ENCODE measurements at places on chromosomes 3 and 15.

DNA sequence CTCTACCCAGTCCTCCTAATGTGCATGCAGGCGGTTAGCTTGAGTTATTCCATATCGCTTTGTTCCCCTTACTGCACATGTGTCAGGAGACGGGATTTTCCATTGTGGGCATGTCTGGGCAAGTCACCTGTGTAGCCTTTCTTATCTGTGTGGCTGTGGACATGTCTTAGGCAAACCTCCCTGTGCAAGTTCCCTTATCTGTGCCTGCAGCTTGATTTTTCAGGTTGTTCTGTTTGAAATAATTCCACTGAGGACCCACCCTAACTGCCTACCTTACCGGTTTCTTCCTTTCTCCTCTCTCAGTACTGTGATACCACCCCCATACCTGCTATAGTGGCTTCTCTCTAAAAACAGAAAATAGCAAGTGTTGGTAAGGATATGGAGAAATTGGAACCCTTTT is 113.6 kb downstream of the NEO1 start:
- no peak for DNase-seq

DNA sequence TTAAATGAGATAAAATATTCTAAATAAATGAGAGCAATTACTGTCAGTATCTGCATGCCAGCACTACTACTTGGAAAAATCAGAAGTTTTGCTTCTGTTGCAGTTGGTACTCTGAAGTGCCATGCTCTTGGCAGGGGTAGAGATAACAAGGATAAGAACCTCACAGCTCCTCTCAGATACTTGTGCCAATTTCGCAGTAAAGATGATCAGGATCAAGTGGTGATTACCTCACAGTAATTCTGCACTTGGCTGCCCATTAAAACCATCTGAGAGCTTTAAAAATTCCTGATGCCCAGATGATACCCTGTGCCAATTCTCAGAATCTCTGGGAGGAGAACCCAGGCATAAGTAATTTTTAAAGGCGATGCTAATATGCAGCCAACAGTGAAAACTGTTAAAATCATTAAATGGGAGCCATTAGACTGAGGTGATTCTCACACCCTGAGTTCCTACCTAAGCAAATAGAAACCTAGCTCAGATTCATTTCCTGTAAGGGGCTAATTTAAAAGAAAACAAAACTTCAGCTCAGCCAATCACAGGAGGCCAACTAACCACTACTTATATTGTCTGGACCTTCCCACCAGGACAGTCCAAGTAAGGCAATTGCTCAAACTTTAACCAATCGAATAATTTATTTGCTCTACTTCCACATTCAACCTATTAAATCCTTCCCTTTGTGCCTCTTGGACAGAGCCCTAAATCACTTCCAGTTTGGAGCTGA is 171.2 kb downstream of the KCNMB2 start:
- DNase-seq: no peak

- DNase-seq: peak; percentile 46
Measured at GRCh38 chr3:53044711-53045517, 959 bp downstream of the SFMBT1 start.

DNA sequence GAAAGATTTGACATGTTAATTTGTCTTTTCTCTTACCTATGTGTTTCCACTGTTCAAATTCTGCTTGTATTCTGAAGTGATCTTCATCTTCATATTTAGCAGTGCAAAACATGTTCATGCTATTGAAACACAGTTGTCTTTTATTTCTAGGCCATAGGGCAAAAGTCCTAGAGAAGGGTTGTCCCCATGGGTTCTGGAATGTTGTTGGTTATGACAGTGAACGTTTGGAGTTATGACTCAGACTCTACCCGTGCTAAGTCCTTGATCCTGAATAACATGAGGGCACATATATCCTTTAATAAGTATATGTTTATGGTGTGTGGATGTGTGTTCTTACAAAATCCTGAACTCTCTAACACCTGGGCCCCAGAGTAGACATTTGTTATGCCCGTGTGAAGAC is 23.0 kb upstream of the ARPP21 start:
- no peak for DNase-seq

DNA sequence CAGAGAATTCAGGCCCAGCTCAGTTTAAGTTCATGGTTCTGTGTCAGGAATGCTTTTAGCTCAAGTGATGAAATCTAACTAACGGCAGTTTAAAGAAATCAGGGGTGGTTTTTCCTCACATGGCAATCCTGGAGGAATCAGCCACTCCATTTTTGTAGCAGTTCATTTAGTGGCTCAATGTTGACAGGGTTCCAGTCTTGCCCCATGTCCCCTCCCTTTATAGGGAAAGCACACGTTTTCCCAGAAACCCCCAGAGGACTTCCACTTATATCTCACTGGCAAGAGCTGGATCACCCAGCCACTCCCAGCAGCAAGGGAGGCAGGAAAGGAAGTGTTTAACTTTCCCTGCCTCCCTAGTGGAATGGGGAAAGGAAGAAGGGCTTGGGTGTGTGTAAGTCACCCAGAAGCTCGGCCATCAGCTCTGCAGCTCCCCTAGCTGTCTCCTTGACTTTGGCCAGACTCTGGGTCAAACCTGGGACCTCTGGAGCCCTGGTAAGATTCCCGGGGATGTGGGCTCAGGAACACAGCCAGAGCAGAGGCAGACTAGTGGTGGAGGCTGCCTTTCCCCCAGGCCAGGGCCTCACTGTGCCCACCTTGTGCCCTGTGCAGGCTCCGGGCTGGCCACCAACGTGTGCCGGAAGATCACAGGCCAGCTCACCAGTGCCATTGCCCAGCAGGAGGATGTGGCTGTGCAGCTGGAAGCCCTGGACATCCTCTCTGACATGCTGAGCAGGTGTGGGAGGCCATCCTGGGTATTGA is 11.3 kb downstream of the CAND2 start:
- no peak for DNase-seq

GRCh38 chr15:36585774-36586173 is 6.3 kb downstream of the CDIN1 start:
- no peak for DNase-seq

- no peak for DNase-seq
Measured at GRCh38 chr15:31403606-31404005, 77.0 kb downstream of the KLF13 start.

- DNase-seq: no peak
Measured at GRCh38 chr3:47634996-47635395, 56.3 kb upstream of the CSPG5 start.

DNA sequence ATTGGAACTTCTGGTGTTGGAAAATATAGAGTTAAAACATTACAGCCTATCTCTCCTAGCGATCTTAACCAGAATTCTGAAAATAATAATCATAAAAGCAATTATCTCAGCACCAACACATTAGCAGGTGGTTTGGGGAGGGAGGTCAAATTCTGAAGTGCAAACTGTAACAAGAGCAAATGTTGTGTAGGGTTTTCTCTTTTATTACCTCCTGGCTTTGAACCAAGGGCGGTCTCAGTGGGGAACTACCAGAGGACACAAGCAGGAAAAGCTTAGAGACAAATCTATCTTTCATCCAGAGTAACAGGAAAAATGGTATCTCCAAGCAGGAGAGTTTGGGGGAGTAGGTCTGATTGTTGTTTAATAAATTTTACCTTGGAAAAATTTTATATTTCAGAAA is 5.5 kb upstream of the ARRDC4 start:
- DNase-seq: no peak

DNA sequence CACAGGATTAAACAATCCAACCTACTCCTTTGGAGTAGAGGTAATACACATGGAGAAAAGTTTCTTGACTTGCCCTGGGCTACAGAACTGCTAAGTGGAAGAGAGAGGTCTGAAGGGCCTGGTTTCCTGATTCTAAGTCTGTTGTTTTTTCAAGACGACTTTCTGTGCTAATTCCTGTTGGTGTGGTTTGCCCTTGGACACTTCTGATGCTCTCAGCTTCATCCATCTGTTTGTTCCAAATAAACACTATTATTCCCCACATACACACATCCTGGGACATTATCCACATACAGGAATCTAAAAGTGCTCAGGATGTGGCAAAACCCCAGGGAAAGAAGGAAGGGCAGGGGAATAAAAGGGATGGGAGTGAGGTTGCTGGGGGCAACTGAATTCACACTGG is 393.5 kb upstream of the TBL1XR1 start:
- DNase-seq: no peak

DNA sequence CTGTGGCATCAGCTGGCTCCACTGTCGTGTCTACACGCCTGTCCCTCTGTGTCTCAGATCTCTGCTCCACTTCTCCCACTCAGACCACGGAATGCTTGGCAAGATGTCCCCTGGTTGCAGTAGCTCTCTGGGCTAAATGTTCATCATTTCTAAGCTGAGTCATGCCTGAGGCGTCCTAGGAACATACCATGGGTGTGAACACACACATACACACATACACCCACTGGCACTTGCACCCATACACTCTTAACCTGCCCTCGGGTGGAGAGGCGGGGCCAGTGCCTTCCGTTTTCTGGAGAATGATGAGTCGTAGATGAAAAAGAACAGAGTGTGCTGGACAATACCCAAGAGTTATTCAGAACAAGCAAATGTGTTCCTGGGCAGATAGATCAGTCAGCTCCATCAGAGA is 72.4 kb downstream of the SENP2 start:
- DNase-seq: no peak

GRCh38 chr3:48543271-48543866 is 13.2 kb downstream of the PFKFB4 start:
- DNase-seq: no peak

DNA sequence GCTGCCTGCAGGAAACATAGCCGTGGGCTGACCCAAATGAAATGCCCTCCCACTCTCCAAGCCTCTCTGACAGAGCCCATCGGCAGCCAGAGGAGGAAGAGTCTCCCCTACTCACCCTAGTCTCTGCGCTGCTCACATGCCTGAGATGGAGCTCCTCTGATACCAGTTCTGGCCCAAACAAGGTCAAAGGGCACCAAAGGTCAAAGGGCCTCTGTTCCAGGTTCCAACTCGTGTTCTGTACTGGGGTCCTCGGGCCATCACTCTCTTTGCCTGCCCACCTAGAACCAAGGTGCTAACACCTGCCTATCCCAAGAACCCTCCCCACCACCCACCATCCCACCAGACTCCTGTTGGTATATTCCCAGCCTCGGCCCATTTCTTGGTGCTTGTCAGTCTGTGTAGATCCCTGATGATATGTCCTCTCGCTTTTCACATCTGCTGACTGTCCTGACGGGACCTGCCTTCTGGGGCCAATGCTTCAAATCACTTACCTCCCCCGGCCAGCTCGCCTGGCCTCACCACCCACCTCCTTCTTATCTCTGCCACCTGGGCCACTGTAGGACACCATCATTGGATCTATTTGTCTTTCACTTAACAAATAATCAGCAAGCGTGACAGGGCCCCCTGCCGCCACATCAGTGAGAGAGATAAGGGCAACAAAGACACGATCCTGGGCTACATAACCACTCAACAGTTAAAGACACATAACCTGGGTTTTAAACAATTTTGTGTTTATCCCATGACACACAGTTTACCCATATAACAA is 90.4 kb downstream of the SRGAP3 start:
- DNase-seq: no peak

- no peak for DNase-seq
Measured at GRCh38 chr3:146476094-146476740, 6.9 kb upstream of the PLSCR2 start.

DNA sequence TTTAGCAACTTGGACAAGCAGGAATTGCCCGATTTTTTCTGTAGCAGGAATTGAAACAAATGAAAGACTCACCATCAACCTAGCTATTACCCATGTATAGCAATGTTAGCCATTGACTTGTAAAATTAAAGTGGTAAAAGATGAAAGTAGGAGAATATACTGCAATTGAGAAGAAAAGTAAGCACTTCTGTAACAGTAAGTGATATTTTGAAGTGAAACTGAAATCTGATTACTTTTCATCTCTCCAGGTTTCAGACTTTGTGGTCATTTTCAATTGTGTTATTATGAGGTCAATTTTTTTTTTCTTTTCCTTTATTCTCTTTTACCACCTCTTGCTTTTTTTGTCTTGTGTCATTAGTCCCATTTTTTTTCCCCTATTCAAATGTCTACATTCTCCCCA is 1078.2 kb downstream of the ZPLD1 start:
- no peak for DNase-seq

DNA sequence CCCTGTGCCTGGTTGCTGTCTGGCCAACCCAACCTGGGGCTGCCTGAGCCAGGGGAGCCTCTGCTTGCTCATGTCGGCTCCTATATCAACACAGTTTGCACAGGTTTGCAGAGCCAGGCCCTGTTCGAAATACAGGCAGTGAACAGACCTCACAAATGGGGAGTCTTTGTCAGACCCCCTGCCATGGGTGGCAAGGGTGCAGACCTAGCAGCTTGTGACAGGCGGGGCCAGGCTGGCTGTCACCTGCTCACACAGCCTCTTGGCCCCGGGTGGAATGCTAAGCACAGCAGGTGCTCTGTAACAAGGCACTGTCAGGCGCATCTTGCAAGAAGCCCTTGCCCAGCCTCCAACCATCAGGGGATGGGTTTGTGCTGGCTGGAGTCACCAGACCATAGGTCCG is 47.3 kb downstream of the BDH1 start:
- no peak for DNase-seq

DNA sequence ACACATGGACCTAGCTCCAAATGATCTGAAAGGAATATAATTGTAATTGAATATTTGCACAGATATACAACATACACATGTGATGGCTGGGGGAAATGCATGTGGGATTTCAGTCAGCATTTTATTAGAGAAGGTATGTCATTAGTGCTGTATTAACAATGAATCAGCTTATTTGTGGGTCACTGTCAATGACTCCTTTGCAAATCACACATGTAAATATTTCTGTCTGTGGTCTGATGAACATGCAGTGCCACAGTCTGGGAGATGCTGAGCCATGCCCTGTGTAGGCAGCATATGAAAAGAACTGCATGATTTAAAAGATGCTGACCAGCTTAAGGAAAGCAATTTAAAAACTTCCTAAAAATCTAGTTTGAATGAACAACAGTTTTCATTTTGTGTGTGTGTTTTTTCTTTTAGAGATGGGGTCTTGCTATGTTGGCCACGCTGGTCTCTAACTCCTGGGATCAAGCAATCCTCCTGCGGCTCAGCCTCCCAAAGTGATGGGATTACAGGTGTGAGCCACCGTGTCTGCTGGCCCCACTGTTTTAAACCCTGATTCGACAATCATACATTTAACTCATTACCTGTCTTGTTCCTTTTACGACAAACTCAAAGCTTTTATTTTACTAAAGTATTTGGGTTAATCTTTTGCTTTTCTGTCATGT is 803 bp upstream of the B3GNT5 start:
- no peak for DNase-seq

- no peak for DNase-seq
Measured at GRCh38 chr15:48537271-48538113, 108.0 kb downstream of the FBN1 start.

DNA sequence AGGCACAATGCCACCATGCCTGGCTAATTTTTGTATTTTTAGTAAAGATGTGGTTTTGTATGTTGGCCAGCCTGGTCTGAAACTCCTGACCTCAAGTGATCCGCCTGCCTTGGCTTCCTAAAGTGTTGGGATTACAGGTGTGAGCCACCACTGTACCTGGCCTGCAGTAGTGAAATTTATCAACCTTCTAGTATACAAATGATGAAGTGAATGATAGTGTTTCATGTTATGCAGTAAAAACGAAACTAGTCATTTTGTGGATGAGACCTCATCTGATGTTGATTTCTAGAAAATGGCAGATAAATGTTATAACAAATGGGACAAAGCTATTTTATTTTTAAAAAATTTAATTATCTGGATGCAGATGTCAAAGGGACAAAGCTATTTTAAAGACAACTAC is 32.9 kb downstream of the NXPE3 start:
- DNase-seq: no peak
